Small intestine (tissue), 16 donors: ENCODE measurements at places on chromosomes 7 and 10.
A peak's percentile ranks its signal among the peaks of the same experiment; 100 is the strongest.

GRCh38 chr10:110861476-110861875 lies 10.3 kb upstream of the PDCD4 start:
- DNase-seq, result no peak

- no peak for DNase-seq
Measured at GRCh38 chr10:3196958-3197347, 24.4 kb upstream of the PITRM1 start.

DNA sequence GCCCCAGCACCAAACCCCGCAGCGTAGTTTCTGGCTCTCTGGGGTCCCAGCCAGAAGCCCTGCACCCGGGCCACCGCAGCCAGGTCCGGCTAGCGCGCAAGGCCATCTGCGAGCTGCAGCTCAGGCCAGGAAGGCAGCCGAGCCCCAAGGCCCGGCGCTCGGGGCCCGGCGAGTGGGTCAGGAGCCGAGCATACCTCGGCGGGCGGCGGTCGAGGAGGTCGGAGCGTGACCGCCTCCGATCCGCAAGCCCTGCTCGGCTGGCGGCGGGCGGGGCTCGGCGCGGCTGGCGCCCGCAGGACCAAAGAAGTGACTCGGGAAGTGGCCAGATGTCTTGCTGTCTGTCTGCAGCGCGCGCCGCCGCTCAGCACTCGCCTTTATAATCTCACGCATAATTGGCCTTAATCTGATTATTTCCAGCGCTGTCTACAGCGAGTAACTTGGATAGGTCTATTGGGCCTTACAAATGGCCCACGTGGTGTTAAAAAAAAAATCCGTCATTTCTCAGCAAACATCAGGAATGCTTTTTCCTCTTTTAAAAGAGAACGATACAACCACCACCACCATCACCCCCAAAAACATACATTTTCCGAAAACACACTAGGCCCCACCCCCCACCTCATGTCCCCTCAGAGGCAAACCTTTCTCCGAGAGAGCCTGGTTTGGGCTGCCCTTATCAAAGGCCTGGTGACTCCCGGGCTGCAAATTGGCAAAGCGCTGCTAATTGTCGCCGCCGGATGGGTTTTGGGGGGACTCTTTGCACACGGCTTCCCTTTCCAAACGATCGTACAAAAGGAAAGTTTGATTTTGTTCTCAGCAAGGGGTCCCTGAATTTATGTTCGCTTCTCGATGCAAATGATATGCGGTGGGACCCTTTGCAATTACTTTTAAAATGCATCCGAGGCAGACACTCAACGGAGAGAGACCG lies at the start of gene DRGX:
Gene DRGX, minus strand, starts transcription at position 349 of the 925 bp plus-strand sequence. CDS start 649 bp downstream, outside the sequence.
- peak; percentile 5 for DNase-seq

DNA sequence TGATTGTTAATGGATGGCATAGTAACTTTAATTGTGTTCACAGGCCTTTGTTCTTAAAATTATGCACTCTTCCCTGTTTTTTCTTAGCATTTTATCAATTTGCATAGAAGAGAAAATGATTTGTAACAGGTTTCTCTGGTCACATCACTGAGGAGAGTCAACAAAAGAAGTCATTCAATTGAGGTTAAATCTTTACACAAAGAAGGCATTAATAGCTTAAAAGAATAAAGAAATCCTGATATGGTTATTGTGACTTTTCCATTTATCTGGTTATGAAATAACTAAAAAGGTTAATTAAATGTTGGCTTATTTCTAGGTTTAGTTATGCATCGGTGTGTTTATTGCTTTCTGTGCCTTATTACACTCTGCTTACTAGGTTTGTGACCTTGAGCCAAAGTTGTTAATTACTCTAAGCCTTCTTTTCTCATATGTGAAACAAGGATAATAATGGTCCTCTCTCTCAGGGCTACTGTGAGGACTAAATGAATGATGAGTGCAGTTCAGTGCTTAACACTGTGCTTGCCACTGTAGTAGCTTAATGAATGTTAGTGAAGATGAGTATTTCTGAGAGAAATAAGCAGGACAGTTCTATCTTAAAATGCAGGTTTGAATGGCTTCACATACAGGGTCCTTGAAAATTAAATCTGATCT lies 12.1 kb downstream of the BMPR1A start:
- no peak for DNase-seq

DNA sequence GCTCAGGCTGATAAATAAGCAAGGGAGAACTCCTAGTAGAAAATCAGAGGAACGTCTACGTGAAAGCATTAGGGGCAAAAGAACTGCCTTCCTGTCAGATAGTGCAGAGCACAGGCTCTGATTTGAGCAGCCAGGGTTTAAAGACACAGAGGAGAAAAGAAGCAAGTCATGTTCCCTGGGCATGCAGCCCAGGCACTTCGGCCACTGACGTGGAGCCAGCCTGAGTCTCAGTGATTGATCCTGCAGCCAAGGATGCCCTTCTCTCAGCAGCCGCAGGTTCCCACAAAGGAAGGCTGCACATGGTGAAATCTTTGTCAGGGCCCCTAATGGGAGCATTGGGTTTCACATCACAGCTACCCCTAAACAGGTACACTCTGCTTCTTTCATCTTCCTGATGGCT lies 161.7 kb upstream of the HPS1 start:
- no peak for DNase-seq

GRCh38 chr7:66804001-66804400 lies 63.5 kb downstream of the RABGEF1 start:
- DNase-seq, result no peak

- DNase-seq, result no peak
Measured at GRCh38 chr7:137975768-137976167, 26.1 kb downstream of the CREB3L2 start.

DNA sequence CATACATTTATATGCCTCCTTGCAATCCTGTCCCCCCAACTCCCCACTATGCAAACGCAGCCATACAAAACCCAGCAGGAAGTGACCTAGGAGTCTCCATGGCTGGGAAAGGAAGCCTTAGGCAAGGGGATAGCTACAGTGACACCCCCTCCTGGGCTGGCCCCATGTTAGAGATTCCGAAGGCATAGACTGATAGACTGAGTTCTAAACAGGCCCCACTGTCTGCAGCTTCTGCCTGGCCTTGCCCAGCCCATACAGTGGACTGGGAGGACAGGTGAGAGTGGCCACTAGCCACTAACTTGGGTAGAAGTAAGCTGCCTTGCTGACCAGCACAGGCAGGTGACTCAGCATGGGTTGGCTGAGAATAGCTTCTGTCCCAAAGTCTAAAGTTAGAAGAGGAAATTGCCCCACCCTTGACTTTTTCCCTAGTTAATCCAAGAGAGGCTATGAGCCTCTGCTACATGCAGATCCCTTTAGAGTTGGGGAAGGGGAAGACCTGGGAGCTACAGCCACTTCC lies 106.3 kb downstream of the C10orf105 start:
- DNase-seq, result peak; percentile 96

GRCh38 chr10:86285136-86285790 lies 81.3 kb downstream of the GRID1 start:
- no peak for DNase-seq

DNA sequence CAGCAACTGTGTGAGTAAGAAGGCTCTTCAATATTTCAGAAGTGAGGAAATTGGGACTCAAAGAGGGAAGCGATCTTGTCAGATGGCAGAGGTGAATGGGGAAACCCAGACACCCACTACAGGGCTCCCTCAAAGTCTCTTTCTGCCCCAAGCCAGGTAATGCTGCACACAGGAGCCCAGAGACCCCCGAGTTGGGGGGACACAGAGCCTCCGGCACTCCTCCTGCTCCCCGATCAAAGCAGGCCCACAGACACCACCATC lies 139.4 kb downstream of the TNS3 start:
- no peak for DNase-seq
